CD8-positive, alpha-beta memory T cell (primary cell): ENCODE measurements at places on chromosomes 12 and 14. TPM values are rescaled to one million over a fixed set of nuclear protein-coding genes. Genes with fewer than 3 reads are reported as not detected.

- no peak for DNase-seq
Measured at GRCh38 chr14:55458800-55459515, 18.5 kb upstream of the TBPL2 start.

- no peak for DNase-seq
Measured at GRCh38 chr14:94592457-94592856, 11.2 kb downstream of the SERPINA5 start.

DNA sequence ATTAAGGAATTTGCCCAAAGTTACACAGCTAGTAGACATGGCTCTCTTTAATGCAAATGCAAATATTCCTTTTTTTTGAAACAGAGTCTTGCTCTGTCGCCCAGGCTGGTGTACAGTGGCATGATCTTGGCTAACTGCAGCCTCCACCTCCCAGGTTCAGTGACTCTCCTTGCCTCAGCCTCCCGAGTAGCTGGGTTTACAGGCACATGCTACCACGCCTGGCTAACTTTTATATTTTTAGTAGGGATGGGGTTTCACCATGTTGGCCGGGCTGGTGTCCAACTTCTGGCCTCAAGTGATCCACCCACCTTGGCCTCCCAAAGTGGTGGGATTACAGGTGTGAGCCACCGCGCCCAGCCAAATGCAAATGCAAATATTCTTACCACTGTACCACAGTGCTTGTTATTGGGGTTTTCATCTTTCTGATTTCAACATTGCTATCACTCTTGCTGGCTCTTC is 24.5 kb upstream of the HIGD1C start:
- DNase-seq: no peak

DNA sequence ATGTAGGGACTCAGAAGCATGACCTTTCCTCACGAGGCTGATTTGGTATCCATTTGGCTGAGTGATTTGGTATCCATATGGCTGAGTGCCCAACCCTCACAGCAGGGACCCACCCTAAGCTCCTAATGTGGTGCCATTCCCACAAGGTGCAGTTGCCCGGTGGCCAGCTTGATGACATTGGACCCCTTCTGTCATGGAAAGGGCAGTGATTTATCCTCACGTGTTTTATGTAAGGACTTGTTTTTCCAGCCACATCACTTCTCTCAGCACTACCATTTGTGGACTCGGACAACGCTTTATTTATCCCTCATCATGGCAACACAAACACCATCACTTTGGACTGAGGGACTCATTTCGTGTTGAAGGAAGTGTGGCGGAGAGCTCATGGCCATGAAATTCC is 8.5 kb upstream of the CDC42BPB start:
- no peak for DNase-seq

DNA sequence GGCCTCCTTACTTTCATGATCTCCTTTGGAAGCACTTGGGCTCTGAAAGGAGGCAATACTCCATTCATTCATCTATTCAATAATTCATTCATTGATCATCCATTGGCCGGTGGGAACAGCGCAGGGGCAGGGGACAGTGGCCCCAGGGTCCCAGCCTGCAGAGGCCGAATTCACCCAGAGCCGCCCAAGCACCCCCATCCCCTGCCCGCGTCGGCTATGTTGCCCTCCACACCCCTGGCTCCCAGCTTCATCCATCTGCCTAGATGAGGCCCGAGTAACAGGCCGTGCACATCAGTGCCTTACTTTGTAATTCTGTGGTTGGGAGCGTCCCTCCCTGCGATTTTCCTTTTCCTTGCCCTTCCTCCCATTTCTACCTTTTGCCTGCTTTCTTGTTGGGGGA is 3.2 kb downstream of the AMN start:
- DNase-seq: no peak

- peak; percentile 40 for DNase-seq
Measured at GRCh38 chr14:106691601-106692291, 1165.4 kb downstream of the TMEM121 start.

- no peak for DNase-seq
Measured at GRCh38 chr12:2735432-2735831, 59.3 kb upstream of the FKBP4 start.

DNA sequence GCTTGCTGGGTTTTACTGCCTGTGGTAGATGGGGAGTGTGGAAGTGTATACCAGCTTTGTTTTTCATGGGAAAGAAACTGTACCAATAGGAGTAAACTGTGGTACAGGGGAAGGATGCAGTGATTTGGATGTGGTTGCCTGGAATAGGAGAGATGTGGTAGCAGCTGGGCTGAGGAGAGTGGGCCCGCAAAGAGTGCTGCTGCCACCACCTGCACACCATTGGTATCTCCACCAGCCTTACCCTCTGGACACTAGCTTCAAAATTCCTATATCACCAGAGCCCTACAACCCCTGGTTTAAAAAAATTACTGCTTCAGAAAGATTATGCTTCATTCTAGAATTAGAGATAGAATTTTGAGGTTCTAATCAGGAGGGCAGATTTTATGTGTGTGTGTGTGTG is 53.6 kb downstream of the AKAP6 start:
- no peak for DNase-seq

DNA sequence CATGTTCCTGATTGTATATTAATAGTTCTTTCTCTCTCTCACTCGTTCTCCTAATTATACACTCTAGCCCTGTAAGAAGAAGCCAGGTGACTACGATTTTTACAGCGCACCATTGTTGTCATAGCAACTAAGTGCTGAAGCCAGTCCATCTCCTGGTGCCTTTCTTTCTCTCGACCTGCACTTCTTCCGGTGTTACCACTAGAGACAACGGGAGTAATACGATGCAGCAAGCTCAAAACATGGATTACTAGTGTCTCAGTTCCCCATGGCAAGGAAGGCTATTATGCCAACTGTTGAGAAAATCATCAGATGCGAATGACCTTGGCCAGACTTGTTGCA is 40.8 kb upstream of the DCD start:
- DNase-seq: no peak

- DNase-seq: peak; percentile 70
Measured at GRCh38 chr14:91349481-91350074, 68.0 kb downstream of the CCDC88C start.

- DNase-seq: no peak
Measured at GRCh38 chr12:57717131-57717530, 21.4 kb downstream of the AGAP2 start.

DNA sequence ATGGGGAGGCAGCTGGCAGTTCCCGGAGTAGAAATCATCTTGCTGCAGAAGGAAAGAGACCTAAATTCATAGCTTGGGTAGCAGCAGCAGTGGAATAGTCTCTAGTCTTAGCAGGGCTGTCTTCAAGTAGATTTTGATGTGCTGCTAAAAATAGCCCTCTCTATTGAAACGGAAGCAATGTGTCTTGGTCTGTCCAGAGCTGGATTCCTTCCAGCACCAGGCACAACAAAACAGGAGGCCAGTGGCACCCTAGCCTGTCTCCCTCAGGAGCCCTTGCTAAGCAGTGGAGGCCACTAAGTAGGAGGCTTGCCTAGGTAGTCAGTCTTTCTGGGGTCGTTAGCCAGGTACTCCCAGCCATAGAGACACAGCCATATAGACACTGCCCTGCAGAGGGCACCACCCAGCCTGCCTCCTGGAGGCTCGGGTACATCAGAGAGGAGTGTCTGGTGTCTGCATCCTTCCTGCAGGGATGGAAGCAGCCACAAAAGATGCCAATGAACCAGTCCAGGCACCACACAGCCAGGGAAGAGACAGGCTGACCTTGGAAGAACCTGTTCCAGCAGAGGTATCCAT is 97.5 kb downstream of the CRACR2A start:
- no peak for DNase-seq

DNA sequence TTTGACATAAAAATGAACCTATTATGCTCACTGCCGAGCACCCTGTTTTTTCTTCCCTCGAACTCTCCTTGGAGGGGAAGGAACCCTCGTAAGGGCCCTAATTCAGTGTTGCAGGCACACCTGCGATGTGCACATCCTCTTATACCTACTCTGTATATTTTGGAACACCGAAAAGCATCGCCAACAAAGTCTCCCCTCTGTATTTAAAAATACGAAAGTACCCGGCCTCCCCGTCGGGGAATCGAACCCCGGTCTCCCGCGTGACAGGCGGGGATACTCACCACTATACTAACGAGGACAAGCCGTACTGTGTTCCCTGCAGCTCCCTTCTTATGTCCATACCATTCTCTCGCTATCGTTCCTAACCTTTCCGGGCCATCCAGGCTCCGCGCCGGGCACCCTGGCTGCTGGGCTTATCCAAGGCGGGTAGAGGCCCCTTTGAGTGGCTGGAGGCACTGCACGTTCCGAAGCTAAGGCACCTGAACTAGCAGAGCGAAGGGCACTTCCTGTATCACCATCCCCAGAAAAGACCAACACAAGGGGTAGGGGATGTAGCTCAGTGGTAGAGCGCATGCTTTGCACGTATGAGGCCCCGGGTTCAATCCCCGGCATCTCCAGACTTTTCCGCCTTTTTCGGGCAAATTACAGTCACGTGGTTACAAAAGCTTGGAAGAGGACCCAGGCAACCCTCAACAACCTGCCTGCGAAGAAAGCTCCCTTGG is 25.1 kb upstream of the UBC start:
- DNase-seq: peak; percentile 93

GRCh38 chr12:125824276-125824675 is 759.0 kb downstream of the AACS start:
- no peak for DNase-seq

DNA sequence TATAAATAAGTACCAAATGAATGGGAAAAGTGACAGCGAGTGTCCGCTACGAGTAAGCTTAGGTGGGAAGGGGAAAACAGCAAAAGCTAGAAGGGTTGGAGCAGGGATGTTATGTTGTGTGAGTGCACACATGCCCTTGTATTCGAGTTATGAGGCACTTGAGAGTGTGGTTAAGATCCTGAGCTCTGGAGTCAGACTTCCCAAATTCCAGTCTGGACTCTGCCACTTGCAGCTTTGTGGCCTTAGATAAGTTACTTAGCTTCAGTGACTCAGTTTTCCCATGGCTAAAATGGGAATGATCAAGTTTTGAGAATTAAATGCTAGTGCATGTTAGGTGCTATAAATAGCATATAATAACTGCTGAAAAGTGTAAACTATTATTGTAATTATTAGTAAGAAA is 44.9 kb downstream of the KTN1 start:
- DNase-seq: no peak

The RFX4 gene
- not detected for total RNA-seq

The KITLG gene
- total RNA-seq: 0.49 TPM

The SRRM4 gene
- total RNA-seq: not detected

The OR4Q3 gene
- not detected for total RNA-seq

The KCNMB4 gene
- 0.31 TPM for total RNA-seq

The KRT6C gene
- not detected for total RNA-seq

The SLC38A4 gene
- not detected for total RNA-seq

The DPY19L2 gene
- 7.7 TPM for total RNA-seq

The LGR5 gene
- not detected for total RNA-seq
